Stimulated activated CD8-positive, alpha-beta memory T cell treated with anti-CD3 and anti-CD28 coated beads, Interleukin-7, amount 100 ng/mL, for 1 hour (primary cell): ENCODE measurements at places on chromosomes 1 and 21.

- no peak for DNase-seq
Observed at GRCh38 chr1:172154551-172154950, 265.9 kb upstream of the C1orf105 start.

DNA sequence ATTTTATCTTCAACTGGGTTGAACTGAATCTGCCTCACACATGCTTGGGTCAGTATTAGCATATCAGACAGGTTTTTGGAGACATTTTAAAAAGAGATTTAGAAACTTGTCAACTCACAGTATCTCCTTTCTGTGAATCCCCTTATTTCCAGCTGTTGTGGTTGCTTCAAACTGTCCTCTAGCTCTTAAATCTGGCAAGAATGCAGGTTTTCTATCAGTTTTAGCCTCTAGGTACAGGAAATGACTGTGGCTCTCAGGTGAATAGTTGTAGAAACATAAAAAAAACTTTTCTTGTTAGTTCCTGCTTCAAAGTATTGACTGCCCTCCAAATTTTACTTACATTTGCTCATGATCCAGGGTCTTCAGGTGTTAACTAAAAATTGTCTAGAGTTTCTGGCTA, 495.7 kb upstream of the TMPRSS15 start:
- no peak for DNase-seq

- DNase-seq = no peak
Observed at GRCh38 chr1:111968511-111968910, 21.0 kb downstream of the KCND3 start.

DNA sequence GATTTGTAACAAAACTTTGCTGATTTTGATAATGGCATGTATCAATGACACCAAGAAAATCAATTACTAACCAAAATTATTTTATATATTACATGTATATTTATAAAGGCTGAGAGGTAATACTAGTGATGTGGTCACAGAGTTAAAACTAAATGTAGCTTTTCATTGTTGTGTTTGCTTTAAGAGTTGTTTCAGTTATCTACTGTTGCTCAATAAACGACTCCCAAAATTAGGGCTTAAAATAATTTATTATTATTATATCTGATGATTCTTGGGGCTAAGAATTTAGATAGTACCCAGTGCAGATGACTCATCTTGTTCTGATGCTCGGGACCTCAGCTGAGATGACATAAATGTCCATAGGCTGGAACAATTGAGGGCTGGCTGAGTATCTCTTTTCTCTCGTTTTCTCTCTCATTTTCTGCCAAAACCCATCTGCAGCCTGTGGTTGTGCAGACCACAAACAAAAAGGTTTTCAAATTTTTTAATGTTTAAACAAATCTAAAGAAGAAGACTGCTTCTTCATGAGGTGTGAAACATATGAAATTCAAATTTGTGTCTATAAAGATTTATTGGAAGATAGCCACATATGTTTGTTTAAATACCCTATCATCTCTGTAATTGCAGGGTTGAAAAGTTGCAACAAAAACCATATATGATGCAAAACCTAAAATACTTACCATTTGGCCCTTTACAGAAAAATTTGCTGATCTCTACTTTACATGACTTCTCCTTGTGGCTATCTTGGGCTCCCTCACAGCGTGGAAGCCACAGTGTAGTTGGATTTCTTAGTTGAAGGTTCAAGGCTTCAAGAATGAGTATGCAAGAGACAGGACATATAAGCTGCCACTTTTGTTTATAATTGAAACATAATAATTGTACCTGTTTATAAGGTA, 14.8 kb upstream of the PTPRC start:
- no peak for DNase-seq

GRCh38 chr1:38138498-38139233, 92.1 kb upstream of the POU3F1 start:
- DNase-seq = no peak

DNA sequence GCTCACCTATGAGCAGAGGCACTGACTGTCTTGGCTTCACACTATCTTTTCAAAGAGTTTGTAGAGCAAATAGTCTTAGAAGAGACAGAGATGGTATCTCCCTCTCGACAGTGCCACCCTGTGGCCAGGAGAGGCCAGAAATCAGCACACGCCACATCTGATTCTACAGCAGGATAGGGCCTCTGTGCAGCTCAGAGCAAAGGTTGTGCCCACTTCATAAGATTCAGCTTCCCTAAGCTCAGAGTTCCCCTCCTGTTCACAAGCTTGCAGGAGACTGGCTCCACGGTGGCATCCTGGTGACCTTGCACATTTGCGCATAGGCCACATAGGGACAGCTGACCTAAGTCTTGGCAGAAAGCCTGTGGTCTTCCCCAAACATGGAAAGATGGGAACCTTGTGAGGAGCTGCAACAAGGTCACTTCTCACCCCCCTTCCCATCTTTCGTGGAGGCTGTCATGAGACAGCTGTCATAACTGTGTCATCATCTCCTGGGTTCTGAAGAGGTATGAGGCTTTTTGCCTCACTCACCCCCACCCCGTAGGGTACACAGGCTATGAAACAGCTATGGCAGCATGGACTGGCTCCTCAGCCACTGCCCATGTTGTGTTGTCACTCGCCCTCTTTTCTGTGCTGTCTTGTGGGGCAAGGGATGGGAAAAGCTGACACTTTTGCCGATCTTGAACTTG, 3.0 kb downstream of the ITLN2 start:
- peak; percentile 55 for DNase-seq

DNA sequence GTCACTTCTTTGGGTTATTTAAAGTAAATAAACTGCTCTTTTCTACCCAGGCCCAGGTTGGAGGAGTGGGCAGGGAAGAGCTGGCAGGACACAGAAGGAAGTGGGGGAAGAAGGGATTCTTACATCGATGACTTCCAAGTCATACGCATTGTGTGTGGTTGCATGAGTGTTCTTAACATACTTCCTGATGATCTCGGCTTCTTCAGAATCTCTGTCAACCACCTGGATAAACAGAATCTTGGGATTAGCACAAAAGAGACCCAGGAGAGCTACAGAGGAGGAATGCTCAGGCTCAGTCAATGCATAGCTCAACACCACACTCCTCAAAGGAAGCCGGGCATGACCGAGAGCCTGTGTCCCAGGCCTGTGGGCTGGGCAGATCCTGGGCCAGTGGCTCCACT, 42.1 kb downstream of the PARP1 start:
- no peak for DNase-seq

DNA sequence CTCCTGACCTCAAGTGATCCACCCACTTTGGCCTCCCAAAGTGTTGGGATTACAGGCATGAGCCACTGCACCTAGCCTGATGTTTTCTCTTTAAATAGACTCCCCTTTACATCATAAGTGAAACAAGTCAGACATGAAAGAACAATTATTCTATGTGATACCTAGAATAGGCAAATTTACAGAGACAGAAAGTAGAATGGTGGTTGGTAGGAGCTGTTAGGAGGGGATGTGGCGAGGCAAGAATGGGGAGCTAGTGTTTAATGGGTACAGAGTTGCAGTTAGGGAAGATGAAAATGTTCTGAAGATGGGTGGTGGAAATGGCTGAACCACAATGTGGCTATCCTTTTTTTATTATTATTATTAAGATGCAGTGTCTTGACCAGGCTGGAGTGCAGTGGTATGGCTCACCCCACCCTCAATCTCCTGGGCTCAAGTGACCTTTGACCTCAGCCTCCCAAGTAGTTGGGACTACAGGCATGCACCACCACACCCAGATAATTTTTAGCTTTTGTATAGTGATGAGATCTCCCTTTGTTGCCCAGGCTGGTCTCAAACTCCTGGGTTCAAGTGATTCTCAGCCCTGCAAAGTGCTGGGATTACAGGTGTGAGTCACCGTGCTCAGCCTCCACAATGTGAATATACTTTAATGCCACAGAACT, 28.4 kb downstream of the ELF3 start:
- no peak for DNase-seq
